ENCODE measurements at places on chromosomes 5 and 9.

DNA sequence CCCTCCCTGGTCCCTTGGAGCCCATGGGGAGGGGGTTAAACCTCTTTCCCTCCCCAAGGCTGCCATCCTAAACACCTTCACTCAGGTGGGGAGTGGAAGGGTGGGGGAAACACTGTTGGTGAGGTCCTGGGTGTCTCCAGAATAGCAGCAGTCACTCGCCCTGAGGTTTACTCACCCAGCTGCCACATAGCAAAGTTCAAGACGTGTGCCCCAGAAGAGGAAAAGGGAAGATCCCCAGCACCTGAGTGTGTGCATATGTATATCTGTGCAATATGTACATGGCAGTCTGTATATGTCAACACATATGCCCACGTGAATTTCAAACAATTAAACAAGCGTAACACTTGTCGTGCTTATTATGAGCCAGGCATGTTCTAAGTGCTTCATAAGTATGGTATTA is 31.3 kb upstream of the SMU1 start:
- DNase-seq = no peak

DNA sequence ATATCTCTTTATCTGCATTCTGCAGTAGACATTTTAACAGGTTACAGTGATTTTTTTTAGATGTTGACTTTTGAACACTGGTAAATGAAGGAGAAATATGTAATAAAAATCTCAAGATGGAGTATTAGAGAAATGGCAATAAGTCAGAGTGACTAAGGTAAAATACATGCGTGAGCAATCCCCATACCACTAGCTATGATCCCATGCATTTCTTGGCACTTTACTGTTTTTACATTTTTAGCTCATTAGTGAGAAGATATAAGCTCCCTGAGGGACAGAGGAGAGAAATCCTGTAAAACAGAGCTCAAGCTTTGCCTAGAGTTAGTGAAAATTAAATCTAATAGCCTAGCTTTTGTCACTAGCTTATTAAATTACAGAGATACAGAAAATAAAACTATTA is 181.9 kb upstream of the TRPM3 start:
- DNase-seq = no peak

- no peak for DNase-seq
Observed at GRCh38 chr9:27189426-27189825, 80.4 kb downstream of the TEK start.

- DNase-seq = no peak
Observed at GRCh38 chr9:35679766-35680330, 6.1 kb downstream of the CA9 start.

DNA sequence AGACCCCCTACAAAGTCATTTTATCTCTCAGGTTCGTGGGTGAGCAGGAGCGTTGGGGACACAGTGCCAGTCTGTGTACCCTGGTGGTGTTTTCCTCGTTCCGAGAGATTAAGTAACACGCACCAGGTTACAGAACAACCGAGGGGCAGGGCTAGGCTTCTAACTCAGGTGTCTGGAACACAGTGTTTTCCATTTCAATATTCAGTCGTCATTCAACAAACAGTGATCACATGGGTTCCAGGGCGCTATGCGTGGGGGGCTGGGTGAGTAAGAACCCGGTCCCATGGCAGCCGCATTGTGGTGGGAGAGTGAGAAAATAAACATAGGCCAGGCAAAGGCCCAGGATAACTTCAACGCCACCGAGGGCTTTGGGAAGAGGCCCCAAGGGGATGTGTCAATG is 55.9 kb upstream of the RNU6ATAC start:
- no peak for DNase-seq

DNA sequence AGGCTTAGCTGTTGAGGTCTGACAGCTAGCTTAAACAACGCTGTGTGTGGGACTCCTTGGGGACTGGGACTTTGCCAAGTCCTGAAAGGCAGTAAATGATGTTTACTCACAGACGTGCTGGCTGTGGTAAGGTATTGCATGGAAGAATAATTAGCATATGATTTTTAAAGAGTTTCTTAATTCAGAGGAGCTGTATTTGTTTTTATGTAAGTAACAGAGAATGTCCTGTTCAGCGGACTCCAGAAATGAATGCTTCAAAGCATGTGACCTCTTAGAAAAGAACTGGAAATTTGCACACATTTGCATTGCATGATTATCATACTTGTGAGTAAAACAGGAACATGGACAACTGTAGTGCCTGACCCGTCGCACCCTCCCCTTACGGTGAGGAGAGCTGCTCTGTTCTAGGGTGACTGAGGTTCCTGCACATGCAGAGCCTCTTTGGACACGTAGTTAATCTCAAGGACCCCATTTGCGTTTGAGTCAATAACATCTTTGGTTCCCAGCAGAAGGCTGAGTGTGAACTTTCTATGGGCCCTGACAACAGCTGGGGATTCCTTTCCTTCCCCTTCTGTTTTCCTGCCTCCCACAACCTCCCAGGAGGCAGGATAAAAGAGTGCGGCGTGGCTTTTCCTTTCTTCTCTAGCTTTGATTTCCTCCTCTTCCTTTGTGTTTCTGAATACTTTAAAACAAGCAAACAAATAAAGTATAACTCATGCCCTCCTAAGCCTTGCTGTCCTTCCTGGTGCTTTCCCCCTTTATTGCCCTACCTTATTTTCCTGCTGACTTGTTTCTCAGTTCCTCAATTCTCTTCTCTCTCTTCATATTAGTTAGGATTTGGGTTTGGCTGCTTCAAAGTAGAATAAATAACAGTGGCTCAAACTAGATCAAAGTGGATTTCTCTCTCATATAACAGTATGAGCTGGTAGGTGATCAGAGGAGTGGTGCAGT is 157.2 kb upstream of the CD180 start:
- DNase-seq = no peak

DNA sequence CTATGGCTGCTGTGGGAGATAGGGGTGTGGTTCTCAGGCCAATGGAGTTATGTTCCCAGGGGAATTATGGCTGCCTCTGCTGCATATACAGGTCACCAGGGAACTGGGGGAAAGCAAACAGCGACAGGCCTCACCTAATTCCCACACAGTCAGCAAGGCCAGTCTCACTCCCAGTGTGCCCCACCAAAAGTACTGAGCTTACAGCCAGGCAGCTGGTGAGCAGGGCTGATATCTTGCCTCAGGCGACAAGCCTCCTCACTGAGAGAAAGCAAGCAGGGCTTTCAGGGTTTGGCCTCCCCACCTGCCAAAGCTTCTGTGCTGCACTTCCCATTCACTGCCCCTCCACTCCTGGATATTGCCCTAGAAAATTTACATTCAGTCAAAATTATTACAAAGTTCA is 273.8 kb upstream of the TARS1 start:
- no peak for DNase-seq

DNA sequence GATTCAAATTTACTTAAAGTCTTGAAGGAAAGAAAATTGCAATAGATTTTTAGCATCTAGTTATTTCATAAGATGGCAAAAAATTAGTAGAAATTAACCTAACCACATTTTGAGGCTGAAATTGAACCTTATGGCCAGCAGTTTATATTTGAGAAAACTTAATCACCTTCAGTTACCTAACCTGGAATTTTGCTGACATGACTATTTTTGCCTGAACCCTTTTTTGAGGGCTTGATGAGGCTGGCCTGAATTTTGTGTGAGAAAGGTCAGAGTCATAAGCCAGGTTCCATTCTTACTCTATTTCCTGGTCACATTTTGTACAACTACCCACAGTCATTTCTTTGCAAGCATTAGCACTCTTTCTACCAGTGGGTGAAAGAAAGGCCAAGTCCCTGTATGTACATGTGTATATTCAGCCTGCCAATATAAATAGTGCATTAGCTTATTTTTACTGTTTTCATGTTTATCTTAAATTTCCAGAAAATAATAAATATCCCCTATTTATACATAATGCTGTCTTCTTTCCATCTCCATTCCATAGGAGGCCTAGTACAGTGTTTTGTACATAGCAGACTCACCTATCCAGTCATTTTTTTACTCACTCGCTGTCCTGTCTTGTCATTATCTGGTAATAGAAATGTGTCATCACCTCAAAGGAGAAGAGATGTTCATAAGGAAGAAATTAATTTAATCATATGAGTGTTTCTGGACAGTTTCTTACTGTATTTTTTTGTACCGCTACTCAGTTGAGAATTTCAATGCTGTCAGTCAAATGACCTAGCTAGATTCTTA is 108.4 kb upstream of the SGCD start:
- no peak for DNase-seq

DNA sequence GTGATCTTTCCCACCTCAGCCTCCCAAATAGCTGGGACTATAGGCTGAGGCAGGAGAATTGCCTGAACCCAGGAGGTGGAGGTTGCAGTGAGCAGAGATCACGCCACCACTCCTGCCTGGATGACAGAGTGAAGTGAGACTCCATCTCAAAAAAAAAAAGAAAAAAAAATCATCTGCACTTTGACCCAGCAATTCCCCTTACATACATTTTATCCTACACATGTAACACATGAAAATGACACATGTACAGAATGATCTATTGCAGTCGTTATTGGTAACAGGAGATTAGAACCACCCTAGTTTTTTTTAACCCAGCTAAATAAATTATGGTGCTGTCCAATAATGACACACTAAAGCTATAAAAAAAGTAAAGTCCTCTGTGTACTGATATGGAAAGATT is 14.2 kb downstream of the RUFY1 start:
- no peak for DNase-seq

- no peak for DNase-seq
Observed at GRCh38 chr5:61730866-61731265, 398.8 kb downstream of the ZSWIM6 start.

- no peak for DNase-seq
Observed at GRCh38 chr5:172123269-172123692, 64.7 kb downstream of the STK10 start.

DNA sequence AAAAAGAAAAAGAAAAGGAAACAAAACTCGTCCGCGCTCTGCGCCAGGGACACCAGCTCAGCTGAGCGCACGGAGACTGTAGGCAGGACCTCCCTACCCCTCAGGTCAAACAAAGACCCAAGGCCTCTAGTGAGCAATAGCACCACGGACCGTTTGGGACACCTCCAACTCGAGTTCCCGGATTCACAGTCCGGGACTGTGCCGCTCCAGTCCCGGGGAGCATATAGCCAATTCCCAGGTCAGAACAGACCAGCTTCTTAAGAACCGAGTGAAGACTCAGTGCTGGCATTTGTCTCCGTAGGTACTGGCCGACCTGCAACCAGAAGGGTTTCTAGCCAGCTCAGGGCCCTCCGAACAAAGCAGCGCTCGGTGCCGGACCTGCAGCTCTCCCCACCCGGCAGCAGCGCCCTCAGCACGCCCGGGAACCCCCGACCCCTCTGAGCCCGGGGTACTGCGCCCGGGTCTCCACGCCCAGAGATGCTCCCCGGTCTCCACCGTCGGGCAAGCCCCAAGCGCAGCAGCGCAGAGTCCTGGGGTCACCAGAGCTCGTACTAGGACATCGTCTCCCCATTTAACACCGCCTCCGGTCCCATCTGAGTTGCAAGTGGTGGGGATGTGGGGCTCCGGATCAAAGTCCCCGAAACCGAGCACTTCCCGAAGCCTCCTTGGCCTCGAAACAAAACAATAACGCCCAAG is 591 bp downstream of the ABCA1 start:
- DNase-seq = no peak

DNA sequence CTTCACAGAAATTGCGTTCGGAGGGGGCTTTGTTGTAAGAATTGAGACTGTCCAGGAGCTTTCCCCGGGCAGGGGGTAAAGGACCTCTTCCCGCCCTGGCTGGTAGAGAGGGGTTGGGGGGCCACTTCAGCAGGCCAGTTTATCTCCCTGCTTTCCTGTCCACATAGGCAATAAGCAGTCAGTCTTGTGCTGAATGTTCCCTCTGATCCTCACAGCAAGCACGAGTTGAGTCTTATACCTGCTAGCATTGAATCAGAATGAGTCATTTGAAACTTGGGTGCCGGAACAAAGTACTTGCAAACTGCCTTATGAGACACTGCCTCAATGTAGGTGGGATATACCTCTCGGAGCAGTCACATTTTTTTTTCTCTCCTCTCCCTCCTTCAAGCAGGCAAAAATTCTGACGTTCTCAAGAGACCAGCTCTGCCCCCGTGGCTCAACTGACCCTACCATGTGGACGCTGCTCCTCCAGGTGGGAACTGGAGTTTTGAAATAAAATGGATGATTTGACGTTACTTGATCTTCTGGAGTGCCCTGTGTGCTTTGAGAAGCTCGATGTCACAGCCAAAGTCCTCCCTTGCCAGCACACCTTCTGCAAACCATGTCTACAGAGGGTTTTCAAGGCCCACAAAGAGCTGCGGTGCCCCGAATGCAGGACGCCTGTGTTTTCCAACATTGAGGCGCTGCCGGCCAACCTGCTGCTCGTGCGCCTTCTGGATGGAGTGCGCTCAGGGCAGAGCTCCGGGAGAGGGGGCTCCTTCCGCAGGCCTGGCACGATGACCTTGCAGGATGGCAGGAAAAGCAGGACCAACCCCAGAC is 1.3 kb downstream of the SH3RF2 start:
- DNase-seq = no peak

DNA sequence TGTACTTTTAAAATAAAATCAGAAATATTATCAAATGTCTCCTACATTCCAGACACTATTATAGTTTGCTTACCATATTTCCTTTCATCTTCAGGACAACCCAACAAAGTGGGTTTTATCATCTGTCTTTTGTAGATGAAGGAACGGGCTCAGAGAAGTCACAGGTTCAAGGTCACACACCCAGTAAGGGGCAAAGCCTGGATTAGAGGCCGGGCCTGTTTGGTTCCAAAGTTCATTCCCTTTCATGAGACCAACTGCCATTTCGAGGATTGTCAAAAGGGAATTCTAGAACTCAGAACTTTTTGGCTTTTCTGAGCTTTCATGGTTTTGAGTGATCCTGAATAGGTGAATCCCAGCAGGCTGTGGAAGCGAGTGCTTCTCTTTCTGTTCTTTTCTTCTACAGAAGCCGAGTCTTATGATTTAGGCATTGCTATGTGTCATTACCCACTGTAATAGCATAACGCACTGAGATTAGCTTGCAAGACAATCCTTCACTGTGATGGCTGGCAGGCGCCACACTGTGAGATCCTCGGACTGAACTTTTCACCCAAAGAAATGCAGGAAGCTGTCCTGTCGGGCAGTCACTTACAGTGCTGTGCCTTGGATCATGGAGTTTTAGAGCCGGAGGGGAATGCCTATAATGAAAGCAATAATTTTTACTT is 43.8 kb upstream of the ANKH start:
- no peak for DNase-seq

- DNase-seq = no peak
Observed at GRCh38 chr5:41418220-41419031, 92.0 kb downstream of the PLCXD3 start.

- DNase-seq = no peak
Observed at GRCh38 chr9:73137286-73137899, 14.3 kb upstream of the ANXA1 start.

- no peak for DNase-seq
Observed at GRCh38 chr9:4010309-4010708, 289.6 kb downstream of the GLIS3 start.

DNA sequence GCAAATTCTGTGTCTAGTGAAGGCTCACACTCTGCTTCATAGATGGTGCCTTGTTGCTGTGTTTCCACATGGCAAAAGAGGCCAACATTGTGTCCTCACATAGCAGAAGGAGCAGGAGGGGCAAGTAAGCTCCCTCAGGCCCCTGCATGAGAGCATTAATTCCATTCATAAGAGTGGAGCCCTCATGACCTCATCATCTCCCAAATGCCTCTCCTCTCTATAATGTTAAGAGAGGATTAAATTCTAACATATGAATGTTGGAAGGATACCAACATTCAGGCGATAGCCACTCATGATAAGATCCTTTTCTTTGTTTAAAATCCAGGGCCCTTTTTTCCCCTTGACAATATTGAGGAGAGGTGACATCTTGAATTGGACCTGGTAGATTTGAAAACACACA is 35.2 kb upstream of the PAM start:
- no peak for DNase-seq

All from activated naive CD4-positive, alpha-beta T cell (primary cell).